ENCODE measurements at places on chromosomes 1 and 21.

DNA sequence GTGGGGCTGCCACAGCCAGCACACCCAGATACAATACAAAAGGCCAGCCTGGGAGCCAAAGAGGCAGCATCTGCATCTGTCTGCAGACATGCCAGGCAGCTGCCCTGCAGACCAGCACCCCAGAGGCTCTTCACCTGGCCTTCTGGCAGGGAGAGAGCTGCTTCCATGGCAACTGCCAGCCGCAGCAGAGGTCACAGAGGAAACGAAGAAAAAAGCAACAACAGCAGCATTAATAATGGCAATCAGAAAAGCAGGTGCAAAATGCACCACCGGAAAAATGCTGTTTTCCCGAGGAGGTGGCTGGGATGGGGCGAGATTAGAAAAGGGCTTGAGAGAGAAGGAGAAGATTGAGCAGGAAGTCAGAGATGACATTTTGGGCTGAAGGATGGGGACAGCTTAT is 309.5 kb downstream of the PCP4 start:
- peak; percentile 96 for DNase-seq

GRCh38 chr1:43302721-43303470 is 2.1 kb downstream of the TIE1 start:
- no peak for DNase-seq

GRCh38 chr1:168920456-168921094 is 185.9 kb upstream of the ATP1B1 start:
- DNase-seq, result no peak

GRCh38 chr1:172699111-172699510 is 40.2 kb downstream of the FASLG start:
- DNase-seq, result no peak

- DNase-seq, result no peak
These were observed 197.8 kb upstream of the HMCN1 start for GRCh38 chr1:185536165-185536920.

- DNase-seq, result no peak
These were observed 8.8 kb downstream of the SMCP start for GRCh38 chr1:152886758-152887409.

DNA sequence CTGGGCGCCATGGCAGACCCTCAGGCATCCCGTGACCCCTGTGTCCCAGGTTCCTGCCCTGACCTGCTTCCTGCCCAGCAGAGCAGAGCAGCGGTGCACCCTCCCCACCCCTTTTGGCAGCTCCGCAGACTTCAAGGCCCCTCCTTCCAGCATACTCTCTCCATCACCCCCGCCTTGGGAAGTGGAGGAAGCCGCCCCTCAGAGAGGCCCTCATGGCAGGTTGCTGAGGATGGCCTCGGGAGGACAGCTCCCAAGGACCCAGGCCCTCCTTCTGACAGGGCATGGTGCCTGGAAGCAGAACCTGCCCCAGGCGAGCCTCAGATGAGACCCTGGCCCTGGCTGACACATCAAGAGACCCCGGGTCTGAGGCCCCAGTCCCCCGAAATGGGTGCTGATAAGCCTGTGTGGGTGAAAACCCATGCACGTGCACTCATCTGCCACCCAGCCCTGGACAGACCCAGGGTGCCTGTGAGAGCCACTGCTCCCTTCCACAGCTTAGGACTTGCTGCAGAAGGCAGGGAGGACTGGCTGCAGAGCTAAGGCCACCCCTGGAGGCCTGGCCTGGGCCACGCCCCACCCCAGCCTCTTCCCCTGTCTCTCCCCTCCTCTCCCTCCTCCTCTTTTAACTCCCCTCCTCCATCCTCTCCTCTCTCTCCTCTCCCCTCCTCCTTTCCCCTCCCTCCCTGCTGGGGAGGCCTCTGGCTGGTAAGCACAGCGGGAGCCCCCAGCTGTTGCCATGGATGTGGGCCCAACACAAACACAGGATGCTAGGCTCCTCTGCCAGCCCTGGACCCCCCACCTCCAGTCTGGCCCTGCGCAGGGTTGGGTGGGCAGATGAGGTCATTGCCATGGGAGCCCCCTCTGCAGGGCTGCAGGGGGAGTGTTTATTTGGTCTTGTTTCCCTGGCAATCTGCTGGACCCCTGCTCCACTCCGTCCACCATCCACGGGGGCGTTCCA is 33.7 kb downstream of the WNT9A start:
- no peak for DNase-seq

GRCh38 chr1:94228640-94229375 is 8.6 kb downstream of the ARHGAP29 start:
- no peak for DNase-seq

DNA sequence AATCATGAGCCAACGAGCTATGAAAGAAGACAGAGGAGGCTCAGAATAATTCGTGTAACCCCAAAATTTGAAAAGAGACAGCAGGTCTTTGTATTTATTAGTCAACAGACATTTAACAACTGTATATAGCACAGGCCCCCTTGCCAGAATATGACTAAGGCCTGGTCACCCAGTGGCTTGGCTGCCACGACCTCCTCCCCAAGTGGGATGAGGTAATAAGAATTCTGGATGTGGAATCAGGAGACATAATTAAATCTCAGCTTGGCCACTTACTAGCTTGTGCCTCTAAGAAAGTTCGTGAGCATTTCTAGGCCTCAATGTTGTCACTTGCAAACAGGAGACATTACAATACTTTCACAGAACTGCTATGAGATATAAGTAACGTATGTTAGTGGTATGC is 134.2 kb upstream of the TNFSF4 start:
- DNase-seq, result no peak

DNA sequence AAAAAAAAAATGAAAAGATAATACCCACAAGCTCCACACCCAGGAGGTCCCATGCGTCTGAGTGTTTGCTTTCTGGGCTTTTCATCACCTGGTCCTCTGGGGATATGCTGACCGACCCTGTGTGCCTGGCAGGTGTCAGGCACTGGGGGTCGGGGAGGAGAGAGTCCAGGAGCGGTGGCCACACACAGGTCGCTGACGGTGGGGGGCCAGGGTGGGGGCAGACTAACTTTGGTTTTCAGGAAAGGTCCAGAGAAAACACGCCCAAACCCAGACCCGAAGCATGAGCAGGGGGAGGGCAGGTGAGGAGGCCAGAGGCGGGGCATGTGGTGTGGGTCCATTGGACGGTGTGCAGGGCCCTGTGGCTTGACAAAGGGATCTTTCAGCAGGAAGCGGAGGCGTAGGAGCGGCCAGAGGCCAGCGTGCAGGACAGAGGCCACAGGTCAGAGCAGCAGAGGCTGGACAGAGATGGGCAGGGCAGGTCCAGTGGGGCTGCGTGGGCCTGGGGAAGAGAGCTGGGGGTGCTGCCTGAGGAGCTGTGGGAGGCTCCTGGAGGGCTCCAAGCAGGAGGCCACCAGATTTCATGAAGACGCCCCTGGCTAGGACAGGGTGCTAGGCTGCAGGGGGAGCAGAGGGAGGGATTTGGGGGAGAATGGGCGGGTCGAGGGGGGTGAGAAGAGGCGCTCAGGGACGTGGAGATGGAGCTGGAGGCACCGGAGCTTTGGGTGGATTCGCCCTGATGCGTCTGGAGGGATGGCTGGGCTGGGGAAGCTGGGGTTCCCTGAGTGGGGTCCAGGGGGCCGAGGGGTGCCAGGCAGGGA is 15.8 kb downstream of the RNF223 start:
- DNase-seq, result no peak

DNA sequence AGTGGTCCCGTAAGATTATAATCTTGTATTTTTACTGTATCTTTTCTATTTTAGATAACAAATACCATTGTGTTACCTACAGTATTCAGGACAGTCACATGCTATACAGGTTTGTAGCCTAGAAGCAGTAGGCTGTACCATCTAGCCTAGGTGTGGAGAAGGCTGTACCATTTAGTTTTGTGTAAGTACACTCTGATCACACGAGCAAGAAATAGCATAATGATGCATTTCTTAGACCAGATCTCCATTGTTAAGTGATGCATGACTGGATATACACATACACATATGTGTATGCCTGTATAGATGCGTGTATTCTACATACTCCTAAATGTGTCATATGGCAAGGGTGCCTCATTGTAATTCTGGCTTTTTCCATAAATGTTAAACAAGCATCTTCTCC is 33.9 kb downstream of the GALNT2 start:
- no peak for DNase-seq

- no peak for DNase-seq
These were observed 91.7 kb upstream of the IVNS1ABP start for GRCh38 chr1:185408700-185409270.

DNA sequence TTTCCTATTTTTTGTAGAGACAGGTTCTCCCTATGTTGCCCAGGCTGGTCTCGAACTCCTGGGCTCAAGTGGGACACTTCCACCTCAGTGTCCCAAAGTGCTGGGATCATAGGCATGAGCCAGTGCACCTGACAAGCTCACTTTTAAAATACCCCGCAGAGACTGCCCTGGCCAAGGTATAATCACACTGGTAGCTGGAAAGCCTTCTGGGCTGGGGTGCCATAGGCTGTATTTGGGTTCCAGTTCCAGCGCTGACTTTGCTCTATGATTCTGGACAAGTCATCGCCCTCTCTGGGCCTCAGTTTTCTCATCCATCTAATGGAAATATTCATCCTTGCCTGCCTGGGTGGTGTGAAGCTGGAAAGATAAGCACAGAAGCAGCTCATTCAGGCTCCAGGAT is 10.4 kb downstream of the LDLRAD1 start:
- DNase-seq, result no peak

GRCh38 chr1:54200519-54200997 is 591 bp downstream of the MRPL37 start:
- DNase-seq, result no peak
